Stimulated activated CD4-positive, alpha-beta T cell treated with anti-CD3 and anti-CD28 coated beads, Interleukin-1b, Interleukin-23, amount 100 ng/mL, for 24 hours (primary cell): ENCODE measurements at places on chromosomes 1 and 21.

DNA sequence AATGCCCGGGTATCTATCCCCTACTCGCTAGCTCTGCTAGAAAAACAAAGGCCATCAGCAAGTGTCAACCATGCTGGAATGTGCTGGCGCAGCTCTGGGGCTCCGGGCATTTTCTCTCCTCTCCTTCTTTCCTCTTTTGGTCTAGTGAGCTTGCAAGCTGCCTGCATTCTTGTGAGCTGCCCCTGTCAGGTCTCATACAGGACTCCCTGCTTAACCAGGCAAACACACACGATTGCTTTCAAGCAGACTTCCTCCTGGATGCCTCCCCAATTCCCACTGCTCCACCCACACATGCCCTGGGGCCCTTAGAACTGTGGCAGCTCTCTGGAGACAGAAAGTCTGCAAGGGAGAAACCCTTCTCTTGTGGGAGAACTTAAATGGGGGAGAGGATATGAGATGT lies 35.7 kb upstream of the SUCO start:
- DNase-seq = no peak

GRCh38 chr1:51000651-51001050 lies 30.6 kb downstream of the CDKN2C start:
- DNase-seq = no peak

- no peak for DNase-seq
Measured at GRCh38 chr1:25477448-25478034, 46.8 kb downstream of the MACO1 start.

GRCh38 chr1:76299036-76299435 lies 224.5 kb downstream of the ST6GALNAC3 start:
- no peak for DNase-seq

DNA sequence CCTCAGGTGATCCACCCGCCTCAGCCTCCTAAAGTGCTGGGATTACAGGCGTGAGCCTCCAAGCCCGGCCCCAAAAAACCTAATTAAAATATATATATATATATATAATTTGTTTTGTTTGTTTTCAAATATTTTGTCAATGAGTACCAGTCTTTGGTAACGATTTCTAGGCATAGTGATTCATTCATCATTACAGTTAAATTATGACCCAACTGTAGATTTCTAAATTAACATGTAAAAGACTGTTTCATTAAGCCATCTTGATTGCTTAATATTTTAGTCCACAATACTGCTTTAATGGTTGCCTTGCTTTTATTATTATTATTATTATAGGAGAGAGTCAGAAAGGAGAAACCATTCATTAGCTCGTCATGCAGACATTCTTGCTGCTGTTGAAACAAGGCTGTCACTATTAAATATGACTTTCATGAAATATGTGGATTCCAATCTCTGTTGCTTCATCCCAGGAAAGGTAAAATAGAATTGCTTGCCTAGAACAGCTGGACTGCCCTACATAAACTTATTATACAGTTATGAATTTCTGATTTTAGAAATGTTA lies 19.9 kb downstream of the FBXO28 start:
- no peak for DNase-seq
